ENCODE measurements at places on chromosomes 7 and 10.

DNA sequence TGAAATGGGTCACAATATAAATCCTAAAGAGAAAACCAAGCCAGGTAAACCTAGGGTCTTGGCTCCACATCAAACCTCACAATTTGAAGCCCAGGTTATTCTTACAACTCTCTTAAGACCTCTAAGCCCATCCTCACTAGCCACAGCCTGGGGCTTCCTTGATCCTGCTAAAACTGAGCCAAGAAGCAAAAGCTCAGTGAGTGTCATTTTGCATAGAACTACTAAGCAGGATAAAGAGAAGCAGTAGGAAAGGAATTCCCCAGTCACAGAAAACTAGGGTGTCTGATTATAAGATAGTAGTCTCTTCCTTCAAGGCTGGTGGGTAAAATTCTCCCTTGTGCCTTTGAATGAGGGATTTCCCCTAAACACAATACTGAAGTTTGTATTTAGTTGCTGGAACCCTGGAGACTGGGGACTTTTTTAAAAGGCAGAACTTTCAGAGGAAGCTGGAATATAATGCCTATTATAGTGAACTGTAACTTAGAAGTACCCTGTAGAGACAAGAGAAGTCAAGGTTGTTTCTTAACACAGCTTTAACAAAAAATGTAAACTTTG is 196.6 kb upstream of the KIAA1217 start:
- DNase-seq = no peak

- no peak for DNase-seq
Measured at GRCh38 chr10:127887541-127888415, 5.0 kb downstream of the CLRN3 start.

DNA sequence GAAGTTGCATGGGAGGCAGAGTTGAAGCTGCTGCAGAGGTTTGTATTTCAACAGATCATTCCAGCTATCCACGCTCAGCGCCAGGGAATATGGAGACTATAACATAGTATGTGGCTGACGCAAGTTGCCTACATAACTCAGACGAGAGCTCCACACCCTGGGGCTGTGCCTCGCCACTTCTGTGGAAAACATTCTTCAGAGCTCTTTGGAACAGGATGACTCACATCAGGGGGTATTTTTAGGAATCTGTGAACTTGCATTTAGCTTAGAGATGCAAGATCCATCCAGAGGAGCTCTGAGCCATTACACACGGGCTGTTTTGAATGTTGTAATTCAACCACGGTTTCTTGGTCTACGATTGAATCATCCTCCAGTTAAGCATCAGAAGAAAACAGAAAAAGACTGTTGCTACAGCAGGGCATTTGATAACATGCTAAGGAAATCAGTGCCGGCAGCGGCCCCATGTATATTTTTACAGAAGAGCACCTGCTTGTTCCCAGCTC is 481.5 kb upstream of the AKR1E2 start:
- DNase-seq = peak; percentile 100

DNA sequence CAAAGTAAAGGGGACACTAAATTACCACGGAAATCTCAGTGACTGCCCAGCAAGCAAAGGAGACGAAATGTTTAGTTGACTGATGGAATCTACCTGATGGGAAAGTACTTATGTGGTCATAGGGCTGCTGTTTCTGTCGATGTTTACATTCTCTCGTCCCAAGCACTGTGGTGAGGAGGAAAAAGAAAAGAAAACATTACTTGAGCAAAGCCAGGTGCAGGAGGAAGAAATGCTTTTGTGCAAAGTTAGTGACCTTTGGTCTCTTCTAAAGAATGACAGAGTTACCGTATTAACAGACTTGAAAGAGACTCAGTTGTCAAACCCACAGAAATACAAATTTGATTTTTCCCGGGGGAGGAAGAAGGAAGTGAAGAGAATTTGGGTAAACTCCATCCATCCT is 43.3 kb upstream of the FMC1 start:
- no peak for DNase-seq

DNA sequence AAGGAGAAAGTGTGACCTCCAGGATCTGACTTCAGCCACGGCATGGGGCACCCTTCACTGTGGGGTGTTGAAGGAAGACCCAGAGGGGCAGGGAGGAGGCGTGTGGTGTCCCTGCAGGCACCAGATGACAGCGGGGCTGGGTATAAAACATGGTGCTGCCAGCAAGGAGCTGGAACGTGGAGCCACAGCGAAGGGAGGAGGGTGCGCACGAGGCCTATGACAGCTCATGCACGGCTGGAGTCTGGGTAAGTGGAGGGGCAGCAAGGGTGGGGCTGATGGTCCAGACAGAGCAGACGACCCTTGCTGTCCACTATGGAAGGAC is 27.8 kb upstream of the FOXL3 start:
- DNase-seq = no peak

DNA sequence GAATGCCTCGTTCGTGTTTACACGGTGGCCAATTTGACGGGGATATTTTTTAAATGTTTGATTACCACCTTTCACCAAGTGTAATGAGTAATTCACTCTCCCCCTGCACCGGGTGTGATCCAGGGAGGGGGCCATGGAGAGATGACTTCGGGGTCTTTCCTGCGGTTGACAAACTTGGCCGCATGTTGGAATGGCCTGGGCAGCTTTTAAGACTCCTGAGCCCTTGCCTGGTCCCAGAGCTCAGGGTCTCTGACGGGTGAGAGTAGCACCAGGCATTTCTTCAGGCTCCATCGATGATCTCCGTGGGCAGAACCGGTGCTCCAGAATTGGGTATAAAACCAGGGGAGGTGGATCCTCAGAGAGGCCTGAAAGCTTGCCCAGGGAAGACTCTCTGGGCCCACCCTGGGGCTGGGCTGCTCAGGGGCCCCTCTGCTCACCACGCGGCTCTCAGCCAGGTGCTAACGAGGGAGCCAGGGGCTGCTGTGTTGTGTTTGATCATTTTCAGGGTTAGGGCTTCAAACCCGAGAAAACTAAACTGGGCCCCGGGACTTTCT is 882 bp downstream of the ZNF282 start:
- DNase-seq = no peak

GRCh38 chr10:13716081-13717071 is 129.6 kb downstream of the PRPF18 start:
- DNase-seq = peak; percentile 94

- DNase-seq = no peak
Measured at GRCh38 chr10:103619424-103620351, 126.2 kb downstream of the NEURL1 start.

GRCh38 chr7:127882313-127882920 is 148.8 kb downstream of the LRRC4 start:
- DNase-seq = no peak

DNA sequence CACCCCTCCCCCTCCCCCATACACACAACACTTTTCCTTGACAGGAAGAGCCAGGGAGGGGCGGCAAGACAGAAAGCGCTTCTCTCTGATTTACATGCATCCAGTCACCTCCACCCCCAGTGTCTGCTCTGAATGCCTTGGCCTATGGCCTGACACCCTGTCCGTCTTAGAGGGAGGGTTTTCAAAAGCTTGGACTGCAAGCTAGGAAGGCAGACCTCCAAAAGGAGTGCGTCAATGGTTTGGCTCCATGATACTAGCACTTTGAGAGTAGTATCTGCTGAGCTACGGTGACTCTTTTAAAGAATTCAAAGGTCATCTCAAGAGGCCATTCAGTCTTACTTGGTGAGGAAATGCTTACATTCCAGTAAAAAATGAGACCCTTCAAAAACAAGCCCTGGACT is 20.3 kb upstream of the PAX2 start:
- peak; percentile 72 for DNase-seq

- no peak for DNase-seq
Measured at GRCh38 chr7:151137791-151138152, 29.7 kb downstream of the GBX1 start.

GRCh38 chr10:96714031-96714590 is 6.2 kb downstream of the PIK3AP1 start:
- no peak for DNase-seq

- DNase-seq = no peak
Measured at GRCh38 chr10:101660256-101660655, 34.7 kb downstream of the FBXW4 start.

DNA sequence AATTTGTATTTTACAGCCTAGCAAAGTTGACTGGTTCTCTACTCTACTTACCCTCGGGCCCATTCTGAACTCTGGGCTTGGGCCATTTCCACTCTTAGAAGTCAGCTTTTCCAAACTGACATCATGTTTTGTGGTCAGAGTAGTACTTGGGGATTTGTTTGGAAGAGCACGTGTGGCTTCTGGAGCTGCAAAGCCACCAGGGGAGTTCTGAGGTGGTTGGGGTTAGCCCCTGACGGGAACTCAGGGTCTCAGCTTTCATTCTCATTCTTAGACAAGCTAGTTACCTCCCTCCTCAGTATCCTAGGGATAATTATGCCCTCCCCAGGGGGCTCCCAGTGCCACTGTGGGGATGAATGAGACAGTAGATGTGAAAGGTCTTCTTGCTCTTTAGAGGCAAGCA is 647.7 kb upstream of the GALNT17 start:
- no peak for DNase-seq

- DNase-seq = no peak
Measured at GRCh38 chr10:70254778-70255328, 21.6 kb upstream of the PPA1 start.

DNA sequence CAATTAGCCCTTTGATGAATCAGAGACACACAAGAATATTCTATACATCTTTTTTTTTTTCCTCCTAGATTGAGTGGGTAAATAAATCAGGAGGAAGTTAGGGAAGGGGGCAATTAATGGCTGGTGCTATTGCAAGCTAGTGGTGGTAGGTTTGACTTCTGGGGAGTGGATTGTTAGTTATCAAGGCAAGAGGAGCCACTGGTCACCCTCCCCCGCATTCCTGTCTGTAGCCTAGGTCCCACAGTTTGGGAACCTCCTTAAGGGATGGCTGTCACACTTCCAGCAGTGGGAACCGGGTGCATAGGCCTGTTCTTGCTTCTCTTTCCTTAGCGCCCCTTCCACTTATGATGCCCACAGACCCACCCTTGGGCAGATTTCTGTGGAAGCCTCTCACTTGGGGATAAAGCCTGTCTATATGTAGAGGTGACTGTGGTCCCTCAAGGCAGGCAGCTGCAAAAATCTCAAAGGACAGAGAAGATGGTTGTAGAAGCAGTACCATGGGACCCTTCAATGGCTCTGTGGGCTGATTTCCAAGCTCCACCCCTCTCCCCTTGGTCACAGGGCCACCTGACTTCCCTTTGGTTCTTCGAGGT is 2.3 kb upstream of the ADCK2 start:
- DNase-seq = no peak

DNA sequence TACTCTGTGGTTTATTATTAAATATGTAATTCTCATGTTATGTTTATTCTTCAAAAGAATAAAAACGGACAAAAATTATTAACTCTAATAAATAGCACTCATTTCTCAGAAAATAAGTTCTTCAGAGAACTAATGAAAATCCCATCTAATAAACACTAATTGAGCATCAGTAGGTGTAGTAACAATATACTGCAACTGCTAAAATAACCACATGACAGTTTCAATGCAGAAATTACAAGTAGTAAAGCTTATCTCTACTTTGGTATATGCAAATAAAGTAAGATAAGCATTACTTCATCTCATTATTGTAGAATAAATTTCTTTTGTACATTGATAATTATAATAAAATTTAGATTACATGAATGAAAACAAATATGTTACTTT is 56.4 kb upstream of the DKK1 start:
- DNase-seq = no peak

DNA sequence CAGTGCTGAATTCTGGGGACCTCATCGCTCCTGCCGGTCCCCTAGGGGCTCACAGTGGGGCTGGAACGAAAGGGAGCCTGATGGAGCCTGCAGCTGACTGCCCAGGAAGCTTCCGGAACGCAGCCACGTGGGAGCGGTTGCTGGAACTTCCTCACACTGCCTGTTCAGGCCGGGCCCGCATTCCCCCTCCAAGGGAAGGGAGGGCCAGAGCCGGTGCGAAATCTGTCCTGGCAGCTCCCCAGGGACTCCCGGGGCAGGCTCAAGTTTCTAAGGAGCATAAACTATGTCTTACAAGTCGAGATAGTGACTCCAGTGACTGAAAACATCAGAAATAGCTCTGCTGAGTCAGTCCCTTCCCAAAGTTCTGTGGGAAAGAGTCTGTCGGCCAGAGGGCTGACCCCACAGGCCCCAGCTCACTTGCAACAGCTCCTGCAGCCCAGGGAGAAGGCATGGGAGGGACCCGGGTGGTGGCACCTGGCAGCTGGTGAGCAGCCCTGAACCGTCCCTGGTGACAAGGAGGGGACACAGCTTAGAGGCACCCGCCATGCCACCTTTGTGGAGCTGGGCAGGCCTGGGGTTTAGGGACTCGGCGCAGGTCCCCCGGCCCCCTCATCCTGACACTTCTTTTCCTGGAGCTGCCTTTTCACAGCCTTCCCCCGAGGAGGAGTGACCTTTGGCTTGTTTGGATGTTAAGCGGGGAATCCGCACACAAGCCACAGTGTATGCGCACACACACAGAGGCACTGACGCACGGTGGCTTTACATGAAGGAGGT is 47.6 kb downstream of the PDGFA start:
- DNase-seq = peak; percentile 96

- peak; percentile 58 for DNase-seq
Measured at GRCh38 chr10:3785851-3786271, 852 bp upstream of the KLF6 start.

- no peak for DNase-seq
Measured at GRCh38 chr7:1137517-1138167, 22.4 kb downstream of the ZFAND2A start.

DNA sequence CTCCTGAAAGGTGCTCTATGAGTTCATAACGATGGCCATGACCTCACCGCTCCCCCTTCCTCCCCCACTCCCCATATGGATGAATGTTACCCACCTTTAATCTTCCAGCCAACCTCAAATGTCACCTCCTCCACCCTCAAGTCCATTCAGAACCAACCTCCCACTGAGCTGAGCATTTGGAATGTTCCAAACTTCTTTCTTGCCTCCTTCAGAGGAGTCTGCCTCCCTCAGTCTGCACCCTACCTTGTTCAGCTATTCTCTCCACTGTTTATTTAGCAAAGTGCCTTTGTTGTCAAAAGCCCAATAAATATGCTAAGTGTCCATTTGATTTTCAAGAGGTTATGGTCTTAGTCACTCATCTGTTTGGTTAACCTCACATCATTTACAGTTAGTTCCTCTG is 22.9 kb upstream of the MTPAP start:
- DNase-seq = no peak

DNA sequence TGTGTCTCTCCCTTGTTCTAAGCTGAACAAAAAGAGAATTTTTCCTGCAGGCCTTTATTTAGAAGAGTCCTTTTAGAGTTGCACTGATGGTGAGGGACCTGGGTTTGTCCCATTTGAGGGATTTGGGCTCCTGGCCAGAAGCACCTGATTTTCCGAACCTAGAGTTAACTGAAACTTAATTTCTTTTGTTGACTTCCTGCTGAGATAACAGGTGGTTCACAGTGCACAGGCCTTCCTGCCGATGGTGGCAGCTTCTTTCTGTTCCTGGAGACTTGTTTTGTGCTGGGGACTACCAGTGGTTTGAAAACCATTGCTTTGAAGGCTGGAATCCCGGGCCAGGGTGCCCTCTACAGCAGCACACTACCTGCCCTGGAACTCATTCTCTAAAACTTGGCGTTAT is 99.2 kb downstream of the SUGCT start:
- DNase-seq = no peak

DNA sequence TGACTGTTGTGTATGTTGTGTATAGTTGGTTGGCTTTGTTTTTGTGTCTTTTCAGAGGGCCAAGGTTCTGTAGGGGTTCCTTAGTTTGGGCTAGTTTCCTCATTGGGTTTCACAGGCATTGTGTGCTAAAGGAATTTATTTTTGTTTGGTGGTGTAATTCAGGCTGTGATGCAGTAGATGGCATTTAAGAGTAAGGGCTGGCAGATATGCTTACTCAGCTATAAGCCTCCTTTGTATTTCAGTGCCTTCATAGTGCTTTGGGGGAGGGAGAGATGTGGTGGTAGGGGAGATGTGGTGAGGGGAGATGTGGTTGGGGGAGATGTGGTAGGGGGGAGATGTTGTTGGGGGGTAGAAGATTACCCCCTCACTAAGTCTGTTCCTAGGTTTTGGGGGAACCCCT is 91.7 kb downstream of the SLC25A40 start:
- DNase-seq = peak; percentile 8
